Ascending aorta (tissue), 2 donors: ENCODE measurements at places on chromosomes 11 and 22.

- DNase-seq = no peak
Measured at GRCh38 chr22:19815823-19816290, 38.8 kb downstream of the GNB1L start.

- DNase-seq = no peak
Measured at GRCh38 chr11:112051768-112052167, 22.0 kb downstream of the PIH1D2 start.

GRCh38 chr11:126440792-126441514, 85.5 kb downstream of the ST3GAL4 start:
- DNase-seq = peak; percentile 86

DNA sequence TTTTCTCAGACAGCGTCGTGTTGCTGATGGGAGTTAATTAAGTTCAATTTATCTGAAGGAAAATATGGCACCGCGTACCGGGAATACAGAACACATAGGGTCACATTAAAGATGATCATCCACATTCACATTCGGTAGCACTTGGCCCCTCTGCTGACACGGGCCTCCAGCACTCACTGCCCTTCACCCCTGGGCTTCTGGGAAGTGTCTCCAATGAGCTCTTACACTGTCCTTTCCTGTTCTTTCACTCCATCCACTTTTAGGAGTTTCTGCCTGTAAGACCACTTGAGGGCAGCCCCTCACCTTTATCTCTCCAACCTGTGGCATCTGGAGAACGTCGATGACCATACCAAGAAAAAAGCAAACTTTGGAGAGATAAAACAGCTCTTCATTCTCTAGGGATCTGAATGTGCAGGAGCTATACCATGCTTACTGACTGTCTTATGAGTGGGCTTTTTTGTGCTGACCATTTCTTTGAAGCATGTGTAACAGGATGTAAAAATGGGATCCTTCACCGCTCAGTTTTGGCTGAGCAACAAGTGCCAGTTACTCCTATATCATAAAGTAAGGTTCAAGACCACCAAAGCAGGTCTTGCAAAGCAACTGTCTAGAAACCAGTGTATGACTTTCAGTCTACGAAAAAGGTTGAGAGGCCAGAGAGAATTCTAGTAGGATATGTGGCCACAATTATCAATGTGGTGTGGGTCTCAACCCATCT, 1.1 kb upstream of the SERGEF start:
- DNase-seq = no peak

- no peak for DNase-seq
Measured at GRCh38 chr11:121648306-121648705, 195.5 kb upstream of the SORL1-AS1 start.

DNA sequence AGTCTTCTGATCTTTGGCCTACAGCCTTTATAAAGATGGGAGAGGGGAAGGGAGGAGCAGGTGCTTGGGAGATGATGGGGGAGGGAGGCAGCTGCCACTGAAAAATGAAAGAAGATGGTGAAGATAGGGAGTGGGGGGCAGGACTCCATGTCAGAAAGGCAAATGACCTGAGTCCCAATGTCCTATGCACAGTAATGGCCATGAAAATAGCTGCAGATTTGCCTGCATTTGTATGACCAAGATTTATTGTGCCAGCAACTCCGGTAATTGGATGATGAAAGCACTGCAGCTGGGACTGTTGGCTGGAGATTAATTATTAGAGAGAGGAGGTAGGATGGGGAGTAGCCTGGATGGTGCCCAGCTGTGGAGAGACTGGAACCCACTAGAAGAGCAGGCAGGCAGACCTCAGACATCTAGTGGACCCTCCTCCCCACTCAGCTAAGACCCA, 36.1 kb downstream of the NEU3 start:
- DNase-seq = no peak

DNA sequence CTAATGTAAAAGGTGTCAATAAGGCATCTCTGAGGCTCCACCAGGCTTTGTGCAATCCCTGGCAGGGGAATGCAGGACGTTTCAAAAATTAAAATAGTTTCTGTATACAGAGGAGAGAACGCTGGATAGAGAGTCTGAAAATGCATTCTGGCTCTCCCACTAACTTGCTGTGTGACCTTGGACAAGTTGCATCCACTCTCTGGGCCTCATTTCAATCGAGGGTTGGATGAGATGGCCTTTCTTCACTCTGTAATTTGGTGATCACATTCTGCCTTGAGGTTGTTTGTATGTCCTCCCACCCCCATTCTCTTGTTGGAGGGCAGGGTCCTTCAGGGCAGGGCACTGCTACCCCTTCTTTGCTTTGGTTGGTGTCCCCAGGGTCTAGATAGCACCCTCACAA, 78.5 kb downstream of the CACNG2 start:
- DNase-seq = no peak
